Activated CD4-positive, CD25-positive, alpha-beta regulatory T cell (primary cell): ENCODE measurements at places on chromosomes 6 and 20.

DNA sequence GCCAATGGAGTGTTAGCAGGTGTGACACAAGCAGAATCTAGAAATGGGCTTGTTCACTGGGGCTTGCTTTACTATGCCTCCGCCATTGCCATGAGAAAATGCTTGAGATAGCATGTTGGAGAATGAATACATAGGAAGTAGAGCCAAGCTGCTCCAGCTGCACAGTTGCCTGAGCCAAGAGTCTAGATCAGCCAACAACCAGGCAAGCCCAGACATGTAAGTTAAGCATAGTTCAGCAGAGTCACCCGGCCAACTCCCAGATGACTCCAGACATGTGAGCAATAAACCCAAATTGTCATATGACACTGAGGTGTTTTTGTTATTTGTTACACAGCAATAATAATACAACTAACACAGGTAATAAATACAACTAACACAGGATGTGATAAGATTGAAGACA is 167.9 kb downstream of the HAO1 start:
- no peak for DNase-seq

DNA sequence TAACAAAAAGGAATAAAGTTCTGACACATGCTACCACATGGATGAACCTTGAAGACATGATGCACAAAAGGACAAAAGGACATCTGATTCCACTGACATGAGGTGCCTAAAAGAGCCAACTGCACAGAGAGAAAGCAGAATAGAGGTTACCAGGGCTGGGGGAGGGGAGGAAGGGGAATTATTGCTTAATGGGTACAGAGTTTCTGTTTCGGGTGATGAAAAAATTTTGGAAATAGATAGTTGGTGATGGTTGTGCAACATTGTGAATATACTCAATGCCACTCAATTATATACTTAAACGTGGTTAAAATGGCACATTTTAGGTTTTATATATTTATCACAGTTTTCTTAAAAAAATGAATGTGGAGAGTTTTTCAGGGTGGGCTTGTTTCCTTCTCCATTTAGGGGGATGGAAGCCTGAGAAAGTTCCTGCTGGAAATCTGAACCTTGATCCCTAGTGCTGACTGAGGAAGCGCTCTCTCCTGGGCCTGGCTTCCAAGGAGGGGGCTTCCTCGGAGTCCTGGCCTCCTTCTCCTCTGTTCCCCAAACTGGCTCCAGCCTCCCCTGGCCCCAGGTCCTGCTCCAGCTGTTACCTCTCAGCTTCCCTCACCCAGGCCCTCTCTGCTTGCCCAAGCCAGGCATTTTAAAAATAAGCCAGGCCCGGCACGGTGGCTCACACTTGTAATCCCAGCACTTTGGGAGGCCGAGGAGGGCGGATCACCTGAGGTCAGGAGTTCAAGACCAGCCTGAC is 79.2 kb downstream of the NOL4L start:
- no peak for DNase-seq

GRCh38 chr6:143745166-143746133 is 67.7 kb downstream of the PHACTR2 start:
- no peak for DNase-seq

- no peak for DNase-seq
These were observed 241.2 kb downstream of the TTLL2 start for GRCh38 chr6:167565884-167566599.

DNA sequence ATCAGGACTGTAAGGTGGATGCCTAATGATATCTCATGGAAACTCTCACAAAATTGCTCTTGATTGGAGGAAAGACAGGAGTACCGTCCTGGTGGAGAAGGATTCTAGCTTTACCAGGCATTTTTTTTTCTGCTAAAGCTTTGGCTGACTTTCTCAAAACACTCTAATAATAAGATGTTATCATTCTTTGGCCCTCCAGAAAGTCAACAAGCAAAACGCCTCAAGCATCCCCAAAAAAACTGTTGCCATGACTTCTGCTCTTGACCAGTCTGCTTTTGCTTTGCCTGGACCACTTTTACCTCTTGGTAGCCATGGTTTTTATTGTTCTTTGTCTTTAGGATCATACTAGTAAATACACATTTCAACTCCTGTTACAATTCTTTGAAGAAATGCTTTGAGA is 55.5 kb upstream of the RUNX2 start:
- no peak for DNase-seq

DNA sequence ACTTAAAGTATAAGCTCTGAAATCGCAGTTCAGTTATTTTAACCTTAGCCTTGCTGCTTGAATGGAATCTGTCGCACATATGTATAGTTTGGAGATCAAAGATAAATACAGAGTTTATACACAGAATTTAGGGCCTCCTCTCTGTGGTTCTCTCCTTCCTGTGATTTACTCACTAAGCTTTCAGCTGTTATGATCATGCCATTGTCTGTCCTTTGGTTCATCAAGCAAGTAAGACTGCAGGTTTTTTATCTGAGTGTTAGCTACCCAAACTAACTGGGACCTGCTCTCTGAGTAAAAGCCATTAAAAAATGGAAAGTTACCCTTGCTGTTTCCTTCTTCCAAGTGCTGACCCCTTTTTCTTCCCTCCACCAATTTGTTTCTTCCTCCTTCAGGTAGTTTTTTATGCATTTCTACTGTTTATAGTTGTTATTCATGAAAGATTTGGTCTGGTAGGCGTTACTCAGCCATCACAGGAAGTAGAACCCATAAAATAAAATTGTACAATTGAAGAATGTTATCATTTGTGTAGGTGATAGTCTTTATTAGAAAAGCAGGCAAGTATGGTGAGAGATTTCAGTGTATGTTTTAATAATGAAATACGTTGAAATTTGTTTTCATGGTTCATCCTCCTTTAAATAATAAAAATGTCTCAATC is 33.7 kb upstream of the SUMO4 start:
- no peak for DNase-seq

DNA sequence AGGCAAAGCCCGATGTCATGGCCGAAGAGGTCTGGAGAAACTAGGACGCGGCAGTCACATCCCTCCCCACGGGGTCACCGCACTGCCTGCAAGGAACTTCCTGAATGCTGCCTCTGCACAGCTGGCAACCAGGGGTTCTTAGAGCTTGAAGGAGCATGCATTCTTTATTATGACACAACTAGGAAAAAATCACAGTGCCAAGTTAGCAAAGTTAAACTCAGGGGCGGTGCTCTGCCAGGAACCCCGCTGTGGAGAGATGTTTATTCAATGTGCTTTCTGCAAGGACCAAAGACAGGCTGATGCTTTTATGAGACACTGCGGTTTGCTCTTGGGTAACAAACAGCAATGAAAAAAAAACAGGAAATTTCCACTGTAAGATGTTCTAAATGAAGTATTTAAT is 287.3 kb upstream of the FOXQ1 start:
- no peak for DNase-seq
